Head of caudate nucleus (tissue), 42 donors: ENCODE measurements at places on chromosomes 2 and 18.

- no peak for DNase-seq
Observed at GRCh38 chr2:241041589-241042158, 43.3 kb downstream of the SNED1 start.

GRCh38 chr2:238761868-238762267 is 86.0 kb upstream of the TWIST2 start:
- DNase-seq, result no peak

GRCh38 chr2:42895791-42896135 is 103.4 kb upstream of the HAAO start:
- DNase-seq, result no peak

DNA sequence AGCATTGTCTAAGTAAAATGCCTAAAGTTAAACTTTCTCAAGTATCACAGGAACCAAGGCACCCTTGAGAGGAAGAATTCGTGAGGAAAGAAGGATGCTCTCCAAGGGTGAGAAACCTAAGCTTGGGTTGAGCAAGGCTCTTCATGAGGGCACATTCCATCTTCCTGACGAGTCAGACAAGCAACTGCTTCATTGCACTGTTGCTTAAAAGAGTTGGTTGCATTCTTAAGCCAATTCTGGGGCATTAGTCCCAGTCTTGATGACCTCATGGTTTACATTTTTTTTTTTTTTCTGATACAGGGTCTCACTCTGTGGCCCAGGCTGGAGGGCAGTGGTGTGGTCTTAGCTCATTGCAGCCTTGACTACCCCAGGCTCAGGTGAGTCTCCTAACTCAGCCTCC is 237.5 kb downstream of the ACTR3 start:
- no peak for DNase-seq
